ENCODE measurements at places on chromosomes 3 and 15. TPM values are rescaled to one million over a fixed set of nuclear protein-coding genes. Genes with fewer than 3 reads are reported as not detected.

DNA sequence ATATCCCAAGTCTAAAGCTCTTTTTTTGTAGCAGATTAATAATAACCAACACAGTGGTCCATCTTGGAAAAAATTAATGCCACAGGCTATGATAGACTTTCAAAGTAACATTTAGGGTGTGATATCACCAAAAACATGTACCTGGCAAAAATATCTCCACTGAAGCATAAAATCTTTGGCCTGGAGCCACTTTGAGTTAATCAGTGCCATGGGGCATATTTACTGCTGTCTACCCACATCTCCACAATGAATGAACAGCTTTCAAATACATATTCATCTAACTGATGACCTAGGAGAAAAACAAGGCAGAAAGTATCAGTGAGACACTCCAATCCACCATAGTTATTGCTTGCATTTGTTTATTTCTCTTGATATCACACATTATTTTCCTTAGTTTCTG, 296.0 kb upstream of the MDFIC2 start:
- DNase-seq = no peak

DNA sequence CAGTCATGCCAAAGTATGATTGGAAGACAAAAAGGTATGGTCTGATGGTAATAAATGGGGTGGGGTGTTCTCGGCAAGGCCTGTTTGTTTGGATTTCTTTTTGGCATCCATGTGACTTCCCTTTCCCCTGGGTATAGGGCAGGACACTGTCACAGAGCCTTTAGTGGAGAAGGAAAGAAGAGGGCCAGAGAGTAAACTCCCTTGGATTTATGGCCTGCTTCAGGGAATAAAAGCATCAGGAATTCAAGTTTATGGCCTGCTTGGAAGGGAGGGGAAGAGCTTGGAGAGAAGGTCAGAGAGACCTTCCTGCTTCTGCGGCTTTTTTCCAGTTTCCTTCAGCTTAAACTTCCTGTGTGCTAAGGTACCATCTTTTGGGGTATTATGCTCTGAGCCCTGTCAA, 179.4 kb upstream of the ADAMTS9 start:
- no peak for DNase-seq

DNA sequence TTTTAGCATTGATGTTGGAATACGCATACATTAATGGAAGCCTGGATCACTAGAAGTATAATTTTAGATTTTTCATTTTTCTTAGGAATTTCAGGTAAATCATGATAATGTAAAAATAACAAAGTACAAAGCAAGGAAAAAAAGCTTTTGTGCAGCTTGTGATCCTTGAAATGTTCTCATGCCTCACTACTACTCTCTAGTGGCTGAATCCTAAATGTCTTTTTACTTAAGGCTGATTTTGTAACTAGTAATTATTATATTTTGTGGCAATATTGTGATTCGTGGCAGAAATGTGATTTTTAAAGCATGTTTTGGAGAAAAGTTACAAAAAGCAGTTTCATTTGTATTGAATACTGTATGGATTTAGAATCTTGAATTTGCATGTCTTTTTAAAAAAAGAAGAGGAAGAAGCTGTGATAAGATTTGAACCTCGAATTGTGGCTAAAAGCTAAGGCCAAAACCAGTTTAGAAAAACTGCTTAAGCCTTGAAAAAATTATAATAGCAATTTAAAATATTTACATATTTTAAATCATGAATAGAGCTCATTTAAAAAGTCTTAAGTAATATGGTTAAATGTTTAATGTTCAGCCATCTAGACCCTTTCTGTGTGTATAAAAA, 39.0 kb downstream of the U2SURP start:
- DNase-seq = peak; percentile 63

SPINT1 gene
- total RNA-seq = 3.4 TPM
